ENCODE measurements at places on chromosomes 13 and 19.

DNA sequence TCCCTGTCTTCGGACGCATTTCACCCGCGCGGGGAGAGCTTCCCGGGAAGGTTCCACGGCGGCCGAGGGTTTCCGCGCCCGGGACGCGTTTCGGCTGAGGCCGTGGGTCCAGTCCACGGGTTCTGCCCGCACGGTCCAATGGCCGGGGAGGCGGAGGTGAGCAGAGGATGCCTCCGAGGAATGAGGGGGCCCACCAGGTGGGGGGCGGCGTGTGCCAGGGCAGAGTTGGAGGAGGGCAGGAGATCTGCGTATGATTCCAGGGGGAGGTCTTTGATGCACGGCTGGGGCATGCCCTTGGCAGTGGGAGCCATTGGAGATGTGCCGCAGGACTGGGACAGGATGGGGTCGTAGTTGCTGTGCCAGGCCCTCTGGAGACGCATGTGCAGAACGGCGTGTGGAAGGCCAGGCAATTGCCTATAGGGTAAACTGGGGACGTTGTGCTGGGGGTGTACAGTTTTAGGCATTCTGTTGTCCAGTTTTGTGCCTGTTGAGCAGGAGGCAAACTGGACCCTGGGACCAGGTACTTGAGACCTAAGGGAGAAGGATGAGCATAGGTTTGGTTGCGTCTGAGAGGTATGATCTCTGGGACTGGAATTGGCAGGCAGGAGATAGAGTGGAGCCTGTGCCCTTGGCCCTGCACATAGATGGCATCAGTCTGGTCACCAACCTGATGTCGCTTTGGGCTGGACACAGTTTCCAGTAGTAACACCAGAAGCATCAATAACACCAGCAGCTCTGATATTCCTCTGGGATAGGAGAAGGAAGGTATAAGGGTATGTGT lies 751 bp downstream of the ZNF584 start:
- DNase-seq = no peak

- DNase-seq = no peak
These were observed 121.0 kb downstream of the URI1 start for GRCh38 chr19:30062907-30063649.

- DNase-seq = no peak
These were observed 53.8 kb downstream of the ESD start for GRCh38 chr13:46743191-46743590.

GRCh38 chr13:47896546-47896945 lies 104.5 kb downstream of the SUCLA2 start:
- DNase-seq = no peak

DNA sequence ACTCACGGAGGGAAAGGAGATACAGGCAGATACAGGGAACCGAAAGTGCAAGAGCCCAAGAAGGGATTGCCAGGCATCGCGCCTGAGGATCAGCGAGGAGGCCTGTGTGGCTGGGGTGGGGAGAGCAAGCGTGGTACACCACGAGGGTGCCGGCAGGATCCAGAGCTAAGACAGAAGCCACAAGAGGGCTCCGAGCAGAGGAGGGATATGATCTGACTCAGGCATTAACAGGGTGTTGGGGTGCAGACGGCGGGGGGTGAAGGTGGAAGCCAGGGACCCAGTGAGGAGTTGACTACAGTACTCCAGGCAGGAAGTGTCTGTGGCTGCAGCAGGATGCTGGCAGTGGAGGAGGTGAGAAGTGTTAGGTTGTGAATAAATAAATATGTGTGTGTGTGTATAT lies 5.4 kb upstream of the PPP1R37 start:
- DNase-seq = no peak

- no peak for DNase-seq
These were observed 17.4 kb downstream of the RB1 start for GRCh38 chr13:48320891-48321510.

DNA sequence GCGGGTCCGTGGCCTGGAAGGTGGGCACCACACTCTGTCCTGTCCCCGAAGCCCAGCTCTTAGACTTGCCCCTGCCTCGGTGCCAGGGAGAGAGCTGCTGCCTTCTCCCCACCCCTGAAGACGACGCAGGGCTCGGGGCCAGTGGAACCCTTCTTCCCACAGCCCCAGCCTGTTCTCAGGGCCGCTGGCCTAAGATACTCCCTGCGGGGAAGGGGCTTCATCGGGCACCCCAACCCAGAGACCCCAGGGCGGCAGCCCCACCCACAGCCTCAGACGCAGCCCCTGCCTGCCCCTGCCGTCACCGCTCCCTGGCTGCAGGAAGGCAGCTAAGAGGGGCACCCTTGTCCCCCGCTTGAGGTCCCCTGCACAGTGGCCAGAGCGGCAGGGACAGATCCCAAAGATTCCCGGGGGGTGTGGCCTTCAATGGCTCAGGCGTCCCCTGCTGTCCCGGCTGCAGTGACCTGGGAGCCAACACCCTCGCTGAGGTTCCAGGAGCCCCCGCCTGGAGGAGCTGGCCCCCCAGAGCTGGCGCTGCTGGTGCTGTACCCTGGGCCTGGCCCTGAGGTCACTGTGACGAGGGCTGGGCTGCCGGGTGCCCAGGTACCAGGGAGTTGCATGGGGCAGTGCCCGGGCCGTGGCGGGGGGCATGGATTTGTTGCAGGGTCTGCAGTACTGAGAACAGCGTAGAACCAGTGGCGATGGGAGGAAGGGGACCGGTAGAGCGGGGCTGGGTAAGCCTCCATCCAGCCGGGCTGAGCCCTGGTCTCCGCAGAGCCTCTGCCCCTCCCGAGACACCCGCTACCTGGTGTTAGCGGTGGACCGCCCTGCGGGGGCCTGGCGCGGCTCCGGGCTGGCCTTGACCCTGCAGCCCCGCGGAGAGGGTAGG lies 1.0 kb downstream of the AMH start:
- DNase-seq = no peak

DNA sequence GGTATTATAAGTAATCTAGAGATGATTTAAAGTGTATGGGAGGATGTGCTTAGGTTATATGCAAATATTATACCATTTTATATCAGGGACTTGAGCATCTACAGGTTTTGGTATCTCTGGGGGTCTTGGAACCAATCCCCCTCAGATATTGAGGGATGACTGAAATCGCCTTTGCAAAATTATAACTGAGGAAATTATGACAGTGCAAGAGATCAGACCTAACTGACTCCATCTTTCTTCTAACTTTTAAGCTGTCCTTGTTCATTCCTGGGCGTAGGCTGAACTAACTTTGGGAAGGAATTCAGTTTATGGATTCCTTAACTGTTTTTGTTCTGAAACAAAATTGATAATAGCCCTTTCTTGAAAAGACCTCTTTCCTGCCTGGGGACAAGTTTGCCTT lies 190.7 kb upstream of the KL start:
- DNase-seq = no peak

- DNase-seq = no peak
These were observed 1.4 kb upstream of the GIPC1 start for GRCh38 chr19:14497228-14497921.

DNA sequence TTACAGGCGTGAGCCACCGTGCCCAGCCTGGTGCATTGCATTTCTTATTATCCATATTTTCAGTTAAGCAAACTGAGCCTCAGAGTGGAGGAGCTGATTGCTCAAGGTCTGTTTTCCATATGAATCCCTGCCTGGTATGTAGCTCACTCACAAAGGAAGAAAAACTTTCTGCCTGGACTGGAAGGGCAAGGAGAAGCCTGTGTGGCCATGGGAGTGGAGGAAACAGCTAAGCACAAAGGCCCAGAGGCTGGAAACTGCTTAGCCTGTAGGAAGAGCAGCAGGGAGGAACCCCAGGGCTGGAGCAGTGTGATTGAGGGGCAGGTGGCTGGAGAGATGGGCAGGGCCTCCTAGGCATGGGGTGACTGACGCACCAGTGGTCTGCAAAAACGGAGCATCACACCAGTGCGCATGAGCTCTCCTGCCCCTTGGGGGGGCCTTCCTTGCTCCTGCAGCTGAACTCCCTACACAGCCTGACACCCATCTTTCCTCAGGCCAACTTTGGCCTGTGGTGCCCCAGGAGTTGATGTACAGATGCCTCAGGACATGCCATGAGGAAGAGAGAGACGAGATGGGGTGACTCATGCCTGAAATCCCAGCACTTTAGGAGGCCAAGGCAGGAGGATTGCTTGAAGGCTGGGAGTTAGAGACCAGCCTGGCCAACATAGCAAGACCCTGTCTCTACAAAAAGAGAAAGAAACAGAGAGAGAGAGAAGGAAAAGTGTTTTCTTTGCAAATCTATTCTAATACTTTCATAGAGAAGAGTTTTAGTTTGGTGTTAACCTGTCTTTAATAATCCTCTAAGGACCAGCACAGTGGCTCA lies 2.8 kb upstream of the HNRNPM start:
- no peak for DNase-seq

- DNase-seq = peak; percentile 50
These were observed 608 bp downstream of the CD70 start for GRCh38 chr19:6590258-6590826.

Data from GM12892 (cell line).